NCI-H1092 treated with DMSO at 0.1 percent for 48 hours (cell line): ENCODE measurements at places on chromosomes 2 and 18.

DNA sequence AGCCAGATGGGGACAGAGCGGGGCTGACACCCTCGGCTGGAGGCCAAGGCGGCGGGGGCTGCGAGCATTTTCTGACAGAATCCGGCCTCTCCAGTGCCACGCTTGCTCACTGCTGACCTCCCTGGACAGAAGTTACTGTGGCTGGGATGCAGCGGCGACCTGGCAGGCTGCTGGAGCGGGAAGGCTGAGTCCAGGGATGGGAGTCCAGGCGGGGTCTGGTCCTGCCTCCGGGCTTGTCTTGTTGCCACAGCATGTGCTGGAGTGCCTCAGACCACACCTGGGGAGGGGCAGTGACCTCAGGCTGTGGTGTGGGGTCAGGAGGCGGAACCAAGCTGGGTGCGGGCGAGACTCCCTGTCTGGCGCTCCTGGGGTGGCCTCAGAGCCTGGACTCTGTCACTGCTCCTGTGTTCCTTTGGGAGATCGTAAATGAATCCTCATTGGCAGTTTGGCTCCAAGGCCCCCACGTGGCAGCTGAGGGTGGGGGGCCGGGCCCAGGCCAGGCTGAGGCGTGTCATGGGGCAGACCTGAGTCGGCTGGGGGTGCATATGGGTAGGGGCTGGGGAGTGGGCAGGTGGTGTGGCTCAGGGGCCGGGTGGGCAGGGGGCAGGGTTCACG lies 5.5 kb downstream of the BOK start:
- no peak for DNase-seq

DNA sequence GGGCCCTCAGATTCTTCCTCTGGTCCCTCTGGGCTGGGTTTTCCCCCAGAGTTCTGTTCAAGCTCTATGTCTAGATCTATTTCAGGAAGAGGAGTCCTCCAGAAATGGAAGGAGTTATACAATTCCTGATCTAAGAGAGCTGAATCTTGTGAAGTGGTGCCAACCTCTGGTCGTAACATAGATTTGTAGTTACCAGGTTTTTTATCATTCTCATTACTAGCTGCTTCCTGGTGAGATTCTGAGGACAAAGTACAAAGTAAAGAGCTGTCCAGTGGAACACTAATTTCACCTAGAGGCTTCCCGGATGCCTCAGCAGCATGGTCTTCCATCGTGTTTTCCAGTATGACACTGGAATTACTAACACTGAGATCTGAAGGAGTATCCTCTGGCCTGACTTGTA lies 44.1 kb downstream of the PPP4R1 start:
- no peak for DNase-seq

DNA sequence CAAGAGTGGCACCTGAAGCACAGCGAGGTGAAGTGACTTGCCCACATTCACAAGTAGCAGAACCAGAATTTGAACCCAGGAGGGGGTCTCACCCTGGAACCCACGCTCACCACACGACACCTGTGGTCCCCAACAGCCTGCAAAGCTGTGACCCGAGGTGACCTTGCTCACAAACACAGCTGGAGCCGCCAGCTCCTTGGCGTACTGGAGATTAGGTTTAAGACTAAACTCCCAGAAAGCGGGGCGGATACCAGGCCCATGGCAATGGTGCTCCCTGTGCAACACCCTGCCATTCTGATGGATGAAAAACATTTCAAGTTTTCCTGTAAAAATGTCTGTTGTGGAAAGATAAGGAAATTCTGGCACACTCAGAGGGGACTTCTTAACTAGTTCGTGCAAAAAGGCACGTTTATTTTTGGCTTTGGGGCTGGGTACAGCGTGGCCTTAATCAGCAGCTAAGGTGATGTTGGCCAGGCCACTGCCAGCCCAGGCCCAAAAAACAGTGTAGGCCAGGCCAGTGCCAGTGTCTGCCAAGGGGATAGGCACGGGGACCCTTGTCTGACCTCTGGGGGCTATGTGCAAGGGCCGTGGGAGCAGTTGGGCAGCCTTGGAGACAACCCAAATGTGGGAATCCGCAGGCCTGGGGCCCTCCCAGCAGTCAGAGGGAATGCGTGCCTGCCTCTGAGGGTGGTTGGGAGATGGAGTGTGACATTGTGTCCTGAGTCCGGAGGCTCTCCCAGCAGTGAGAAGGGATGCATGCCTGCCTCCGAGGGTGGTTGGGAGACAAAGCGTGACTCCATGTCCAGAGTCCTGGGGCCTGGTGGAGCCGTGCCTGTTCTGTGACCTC lies 185.0 kb upstream of the HS6ST1 start:
- DNase-seq = no peak

DNA sequence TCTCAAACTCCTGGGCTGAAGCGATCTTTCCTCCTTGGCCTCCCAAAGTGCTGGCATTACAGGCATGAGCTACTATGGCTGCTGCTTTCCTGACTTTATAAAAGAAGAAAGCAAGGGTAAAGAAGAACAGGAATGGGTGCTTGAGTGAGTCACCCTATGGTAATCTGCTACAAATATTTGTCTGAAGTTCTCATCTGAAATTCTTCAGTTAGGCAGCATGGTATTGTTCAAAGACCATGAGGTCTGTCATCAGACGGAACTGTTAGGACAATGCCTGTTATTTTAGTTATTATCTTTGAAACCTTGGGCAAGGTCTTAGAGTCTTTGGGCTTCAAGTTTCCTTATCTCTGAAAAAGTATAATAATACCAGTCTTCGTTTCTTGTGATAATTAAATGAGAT lies 695.8 kb downstream of the RNF144A start:
- DNase-seq = no peak

GRCh38 chr2:32820088-32820487 lies 126.7 kb upstream of the LTBP1 start:
- no peak for DNase-seq

DNA sequence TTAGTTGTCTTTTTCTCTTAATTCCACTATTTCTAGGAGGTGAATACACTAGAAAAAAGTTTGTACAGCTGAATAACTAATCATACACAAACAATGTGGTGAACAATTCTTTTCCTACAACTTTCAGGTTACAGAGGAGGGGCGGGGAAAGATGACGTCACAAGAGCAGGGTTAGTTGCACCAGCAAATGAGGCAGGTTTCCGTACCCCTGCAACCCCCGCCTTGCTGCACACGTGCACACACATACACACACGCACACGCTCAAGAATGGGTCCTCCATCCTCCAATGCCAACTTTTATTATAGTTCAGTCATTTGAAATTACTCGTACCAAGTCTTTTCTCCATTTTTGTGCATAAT lies 122.8 kb downstream of the ARL4C start:
- DNase-seq = no peak

GRCh38 chr18:3624935-3625741 lies 175.2 kb downstream of the TGIF1 start:
- DNase-seq = no peak

DNA sequence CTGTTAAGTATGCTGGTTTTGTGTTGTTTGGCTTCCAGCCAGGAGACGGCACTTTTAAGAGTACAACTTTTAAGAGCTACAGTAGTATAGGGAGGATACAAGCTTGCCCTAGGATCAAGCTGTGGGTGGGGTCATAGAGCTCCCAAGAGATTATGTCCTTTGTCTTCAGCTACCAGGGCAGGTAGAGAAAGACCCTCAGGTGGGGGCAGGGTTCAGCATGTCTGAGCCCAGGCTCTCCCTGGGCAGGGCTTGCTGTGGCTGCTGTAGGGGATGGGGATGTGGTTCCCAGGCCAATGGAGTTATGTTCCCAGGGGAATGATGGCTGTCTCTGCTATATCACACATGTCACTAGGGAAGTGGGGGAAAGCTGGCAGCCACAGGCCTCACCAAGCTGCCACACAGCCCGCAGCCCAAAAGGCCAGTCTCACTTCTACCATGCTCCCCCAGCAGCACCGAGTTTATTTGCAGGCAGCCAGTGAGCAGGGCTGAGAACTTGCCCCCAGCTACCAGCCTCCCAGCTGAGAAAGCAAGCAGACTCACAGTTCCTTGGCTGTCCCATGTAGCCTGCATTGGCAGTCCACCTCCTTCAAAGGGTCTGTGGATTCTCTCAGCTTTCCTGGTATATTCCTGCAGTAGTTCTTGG lies 105.7 kb upstream of the ERBB4 start:
- no peak for DNase-seq
